ENCODE measurements at places on chromosomes 2 and 18.

DNA sequence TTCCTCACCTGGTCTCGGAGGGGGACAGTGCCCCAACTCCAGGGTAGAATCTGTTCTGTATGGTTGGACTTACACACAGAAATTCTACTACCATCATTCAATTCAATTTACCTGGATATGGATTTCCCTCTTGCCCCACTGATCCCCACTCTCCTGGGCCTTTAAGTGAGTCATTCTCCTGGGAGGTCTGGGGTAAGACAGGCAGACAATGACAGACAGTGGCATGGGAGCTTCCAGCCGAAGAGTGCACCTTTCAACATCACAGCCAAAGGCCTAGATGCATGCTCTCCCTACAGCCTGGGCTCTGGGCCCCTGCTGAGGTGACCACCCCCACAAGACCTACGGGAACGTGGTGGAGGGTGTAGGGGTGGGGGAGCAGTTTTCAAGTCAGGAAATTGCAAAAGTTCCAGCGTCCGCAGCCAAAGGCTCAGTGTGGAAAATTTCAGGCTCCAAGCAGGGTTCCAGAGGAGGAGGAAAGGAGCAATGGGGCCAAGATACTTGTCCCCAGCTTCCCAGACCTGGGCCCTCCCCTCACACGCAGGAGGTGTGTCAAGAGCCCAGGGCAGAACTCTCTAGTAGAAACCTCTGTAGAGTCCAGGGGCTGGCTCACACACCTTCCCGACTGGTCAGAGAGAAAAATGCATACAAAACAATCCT is 296.4 kb downstream of the CYP26B1 start:
- no peak for DNase-seq

- no peak for DNase-seq
These were observed 36.6 kb upstream of the STAT1 start for GRCh38 chr2:191050640-191050987.

DNA sequence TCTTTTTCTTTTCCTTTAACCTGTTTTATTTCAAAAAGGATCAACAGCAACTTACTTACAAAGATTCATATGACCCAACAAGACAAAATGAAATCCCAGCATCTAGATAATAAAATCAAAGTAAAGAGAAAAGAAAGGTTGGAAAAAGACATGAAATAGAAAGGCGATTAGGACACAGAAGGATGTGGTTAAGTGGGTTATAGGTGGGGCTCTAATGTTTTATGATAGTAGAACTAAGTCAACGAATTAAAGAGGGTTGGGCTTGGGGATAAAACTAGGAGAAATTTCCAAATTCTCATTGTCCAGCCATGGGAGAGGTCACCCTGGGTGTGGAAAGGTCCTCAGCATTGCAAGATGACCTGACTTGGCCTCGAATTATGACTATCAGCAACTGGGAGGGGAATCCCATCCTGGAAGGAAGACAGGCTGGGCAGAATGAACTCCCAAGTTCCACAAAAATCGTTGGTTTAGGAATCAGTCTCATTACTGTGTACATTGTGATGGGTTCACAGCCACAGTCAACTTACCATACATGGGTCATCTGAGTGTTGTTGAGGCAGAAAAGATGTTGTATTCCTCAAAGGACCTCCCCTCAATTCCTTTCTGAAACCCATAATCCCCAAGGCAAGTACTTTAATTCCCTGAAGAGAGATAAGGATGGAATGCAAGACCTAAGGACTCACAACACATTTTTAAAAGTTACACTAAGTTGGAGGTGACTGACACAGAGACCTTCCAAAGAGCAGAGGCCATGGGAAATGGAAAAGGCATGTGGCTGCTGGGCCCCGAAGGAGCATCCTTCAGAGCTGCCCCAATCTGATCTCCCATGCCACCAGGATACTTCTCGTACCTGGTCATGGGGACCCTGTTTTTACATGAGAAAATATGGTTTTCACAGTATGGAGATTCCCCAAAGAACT is 167.6 kb downstream of the UXS1 start:
- DNase-seq: no peak

GRCh38 chr2:206918263-206918662 is 21.1 kb upstream of the CPO start:
- DNase-seq: no peak

- DNase-seq: no peak
These were observed 278.6 kb upstream of the KYNU start for GRCh38 chr2:142598846-142599245.

DNA sequence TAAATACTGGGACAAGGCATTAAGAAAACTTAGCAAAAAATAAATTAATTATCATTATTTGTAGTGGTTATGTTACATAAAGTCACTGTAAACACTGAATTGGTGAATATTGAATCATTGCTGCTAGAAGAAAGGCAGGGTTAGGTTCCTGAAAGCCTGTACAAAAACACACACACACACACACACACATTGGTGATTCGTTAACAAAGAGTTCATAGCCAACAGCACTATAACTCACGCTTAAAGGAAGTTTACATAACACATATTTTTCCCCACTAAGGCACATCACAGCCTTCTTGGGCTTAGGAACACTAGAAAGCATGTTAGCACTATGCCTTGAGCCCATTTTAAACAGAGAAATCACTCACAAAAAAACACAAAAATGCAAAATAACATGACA is 690.0 kb upstream of the PIK3C3 start:
- no peak for DNase-seq

DNA sequence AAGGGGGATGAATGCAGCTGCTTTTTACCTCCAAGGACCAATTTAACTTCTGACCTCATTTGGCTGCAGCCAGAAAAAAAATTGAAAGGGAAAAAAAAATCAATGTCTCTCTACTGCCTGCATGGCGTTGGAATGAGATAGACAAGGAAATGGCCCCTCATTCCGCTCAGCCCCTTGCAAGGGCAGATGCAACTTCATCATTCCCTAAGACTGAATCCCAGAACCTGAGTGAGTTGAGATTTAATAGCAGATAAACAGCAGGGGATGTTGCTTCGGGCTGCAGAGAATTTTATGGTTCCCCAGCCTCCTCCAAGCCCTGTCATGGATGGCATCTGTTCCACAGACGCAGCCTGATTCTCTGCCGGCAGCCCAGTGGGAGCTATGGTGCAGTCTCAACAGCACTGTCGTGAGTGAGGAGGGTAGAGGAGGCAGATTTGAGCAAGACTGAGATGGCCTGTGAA is 49.0 kb downstream of the CAPN13 start:
- no peak for DNase-seq

GRCh38 chr2:73266061-73266901 is 18.0 kb downstream of the FBXO41 start:
- DNase-seq: no peak

GRCh38 chr2:209688385-209688784 is 83.2 kb upstream of the UNC80 start:
- DNase-seq: no peak

DNA sequence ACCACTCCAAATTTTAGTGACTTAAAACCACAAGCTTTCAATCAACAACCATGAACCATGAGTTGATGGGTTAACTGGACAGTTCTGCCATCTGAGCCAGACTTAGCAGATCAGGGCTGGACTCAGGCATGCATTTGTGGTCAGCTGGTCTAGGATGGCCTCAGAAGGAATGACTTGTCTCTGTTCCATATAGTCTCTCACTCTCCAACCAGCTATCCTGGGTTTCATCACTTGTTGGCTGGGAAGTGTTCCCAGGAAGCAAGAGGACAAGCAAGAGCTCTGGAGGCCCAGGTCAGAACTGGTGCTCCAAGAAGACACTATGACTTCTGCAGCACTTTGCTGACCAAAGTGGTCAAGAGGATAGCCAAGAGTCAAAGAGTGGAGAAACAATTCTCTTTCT is 17.5 kb upstream of the MAP3K20 start:
- no peak for DNase-seq

DNA sequence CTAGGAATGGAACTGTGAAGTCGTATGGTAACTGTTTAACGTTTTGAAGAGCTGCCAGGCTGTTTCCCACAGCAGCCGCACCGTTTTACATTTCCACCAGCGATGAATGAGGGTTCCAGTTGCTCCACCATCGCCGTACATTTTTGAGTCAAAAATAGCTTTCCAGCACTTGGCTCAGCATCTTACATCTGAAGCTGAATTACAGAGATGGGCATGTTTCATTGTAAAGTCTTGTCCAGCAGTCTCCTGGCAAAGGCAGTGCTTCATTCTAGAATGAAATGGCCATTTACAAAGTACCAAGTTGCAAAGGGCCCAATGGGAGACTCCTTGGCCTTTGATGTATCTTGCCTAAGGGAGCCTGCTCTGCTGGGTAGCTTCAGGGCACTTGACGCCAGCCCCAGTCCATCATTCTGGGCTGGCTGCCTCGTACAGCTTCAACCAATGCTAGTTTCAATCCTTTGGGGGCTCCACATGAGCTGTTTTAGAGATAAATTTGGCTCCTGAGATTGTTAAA is 45.1 kb downstream of the ATIC start:
- no peak for DNase-seq

GRCh38 chr18:48723837-48724236 is 185.0 kb downstream of the CTIF start:
- DNase-seq: no peak

GRCh38 chr2:59490994-59491393 is 1062.5 kb downstream of the BCL11A start:
- DNase-seq: no peak

DNA sequence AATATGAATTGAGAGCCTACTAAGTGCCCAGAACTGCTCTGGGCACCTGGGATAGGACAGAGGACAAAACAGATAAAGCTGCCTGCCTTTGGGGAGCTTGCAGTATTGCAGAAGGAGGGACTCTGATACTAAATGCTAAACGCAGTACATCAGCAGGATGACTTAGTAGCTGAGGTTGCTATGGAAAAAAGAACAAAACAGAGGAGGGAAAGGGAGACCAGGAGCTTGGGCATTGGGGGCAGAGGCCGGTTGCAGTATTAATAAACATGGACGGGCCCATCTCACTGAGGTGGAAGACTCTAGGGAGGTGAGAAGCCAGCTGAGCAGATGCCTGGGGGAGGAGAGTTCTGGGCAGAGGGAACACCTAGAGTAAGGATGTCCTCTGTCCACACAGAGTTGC is 66.1 kb upstream of the SP3 start:
- no peak for DNase-seq

DNA sequence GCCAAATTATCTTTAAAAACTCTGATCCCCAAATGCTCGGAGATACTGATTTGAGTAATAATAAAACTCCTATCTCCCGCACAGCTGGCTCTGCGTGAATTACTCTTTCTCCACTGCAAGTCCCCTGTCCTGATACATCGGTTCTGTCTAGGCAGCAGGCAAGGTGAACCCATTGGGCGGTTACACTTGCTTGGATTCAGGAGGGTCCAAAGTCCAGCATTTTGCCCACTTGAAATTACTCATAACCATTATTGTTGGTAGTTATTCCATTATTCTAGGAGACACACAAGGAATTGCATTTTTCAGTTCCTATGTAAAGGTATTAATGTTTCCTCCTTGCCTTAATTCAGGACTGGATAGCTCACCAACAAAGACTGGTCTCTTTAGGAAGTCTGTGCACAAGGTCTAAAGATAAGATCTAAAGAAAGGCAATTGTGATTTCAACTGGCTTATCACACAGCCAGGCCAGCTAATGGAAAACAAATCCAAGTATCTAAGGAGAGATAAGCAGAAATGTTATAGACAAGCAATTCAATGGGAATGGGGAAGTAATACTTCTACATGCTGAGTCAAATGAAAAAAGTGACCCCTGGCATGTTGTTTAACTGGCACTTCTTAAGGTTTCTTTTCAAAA is 23.2 kb upstream of the NPC1 start:
- DNase-seq: no peak

DNA sequence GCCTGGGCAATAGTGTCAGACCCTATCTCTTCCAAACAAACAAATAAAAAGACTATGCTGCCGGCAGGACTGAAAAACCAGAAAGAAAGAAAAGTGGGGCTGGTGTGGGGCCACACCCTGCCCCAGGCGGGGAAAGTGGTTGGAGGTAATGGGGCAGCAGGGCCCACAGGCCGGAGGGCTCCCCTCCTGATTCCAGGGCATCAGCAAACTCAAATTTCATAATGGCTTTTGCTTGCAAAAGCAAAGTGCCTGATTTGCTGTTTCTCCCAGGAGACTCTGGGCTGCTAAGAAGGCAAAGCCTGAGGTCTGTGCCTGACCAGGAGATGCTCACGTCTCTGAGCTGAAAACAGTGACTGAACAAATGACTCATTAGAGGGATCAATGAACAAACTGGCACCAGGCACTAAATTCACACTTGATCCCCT is 121.9 kb downstream of the HDAC4 start:
- DNase-seq: no peak

GRCh38 chr2:157764386-157764785 is 111.7 kb downstream of the ACVR1 start:
- DNase-seq: no peak

GRCh38 chr2:3132466-3132865 is 245.2 kb downstream of the EIPR1 start:
- no peak for DNase-seq

- no peak for DNase-seq
These were observed 90.0 kb downstream of the CRACDL start for GRCh38 chr2:98846041-98846440.

DNA sequence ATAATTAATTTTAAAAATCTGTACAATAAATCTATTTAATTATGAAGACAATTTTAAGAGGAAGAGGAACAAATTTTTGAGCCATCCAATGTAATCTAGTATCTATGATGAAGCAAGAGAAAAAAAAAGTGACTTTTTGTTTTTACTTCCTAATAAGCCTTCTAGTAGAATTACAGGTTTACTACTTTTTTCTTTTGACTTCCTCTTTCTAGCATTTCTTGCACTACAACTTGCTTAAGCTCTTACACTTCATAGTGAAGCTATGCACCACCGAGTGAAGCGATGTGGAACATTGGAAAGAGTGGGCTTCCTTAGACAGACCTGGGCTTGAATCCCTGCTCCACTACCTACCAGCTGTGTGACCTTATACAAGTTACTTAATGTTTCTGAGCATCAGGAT is 2.1 kb downstream of the SERPINB2 start:
- no peak for DNase-seq

DNA sequence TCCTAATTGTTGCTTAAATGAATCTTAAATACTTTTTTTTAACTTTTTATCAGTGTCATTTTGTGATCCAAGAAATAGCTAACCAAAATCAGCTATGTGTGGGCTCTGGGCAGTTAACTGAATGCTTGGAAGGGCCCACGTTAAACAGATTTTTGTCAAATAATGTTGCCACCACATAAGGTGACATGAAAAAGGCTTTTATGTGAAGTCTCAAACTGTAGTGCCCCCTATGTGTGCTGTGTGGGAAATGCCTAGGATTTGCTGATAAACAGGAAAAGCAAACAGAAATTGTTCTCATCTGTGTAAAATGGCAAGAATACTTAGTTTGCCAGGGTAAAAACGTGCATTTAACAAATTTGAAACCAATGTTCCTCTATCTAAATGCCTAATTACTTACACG is 242.2 kb downstream of the ZNF516 start:
- DNase-seq: peak; percentile 57

GRCh38 chr2:95300450-95300849 is 3.3 kb downstream of the KCNIP3 start:
- DNase-seq: peak; percentile 86

- no peak for DNase-seq
These were observed 9.4 kb downstream of the GPD2 start for GRCh38 chr2:156445296-156446220.

DNA sequence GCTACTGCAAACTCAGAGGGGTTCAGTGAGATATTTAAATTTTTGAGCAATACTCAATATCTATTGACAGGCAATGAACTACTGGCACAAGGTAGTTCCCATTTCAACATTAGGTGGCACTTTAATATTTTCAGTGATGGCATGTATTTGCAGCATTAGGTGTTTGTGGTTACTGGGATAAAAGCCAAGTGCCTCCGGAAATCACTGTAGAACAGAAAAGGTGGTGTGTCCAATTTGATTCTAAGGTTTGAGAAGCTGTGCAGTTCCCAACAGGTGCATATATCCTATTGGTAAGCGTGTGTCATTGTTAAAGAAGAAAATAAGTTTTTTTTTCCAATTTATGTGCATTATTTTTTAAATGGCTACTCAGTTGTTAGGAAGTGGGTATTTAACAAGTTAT is 41.3 kb downstream of the NABP1 start:
- DNase-seq: no peak

Data from NCI-H345 (cell line).